ENCODE measurements at places on chromosomes 4 and X.

DNA sequence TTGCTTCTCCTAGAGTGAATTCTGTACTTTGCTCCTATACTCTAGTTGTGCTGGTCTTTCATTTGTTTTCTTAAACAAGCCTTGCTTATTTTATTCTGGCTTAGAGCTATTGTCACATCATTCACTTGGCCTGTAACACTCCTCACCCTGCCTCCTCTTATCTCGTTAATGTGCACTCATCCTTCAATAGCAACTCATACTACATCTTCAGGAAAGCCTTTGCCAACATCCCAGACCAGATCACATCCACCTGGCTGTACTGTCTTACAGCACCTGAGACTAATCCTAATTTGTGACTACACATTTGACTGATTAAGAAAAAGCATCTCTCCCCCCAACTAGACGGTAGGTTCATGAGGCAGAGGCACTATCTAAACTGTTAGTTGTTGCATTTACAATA lies 80.8 kb downstream of the SLC7A11 start:
- no peak for DNase-seq

DNA sequence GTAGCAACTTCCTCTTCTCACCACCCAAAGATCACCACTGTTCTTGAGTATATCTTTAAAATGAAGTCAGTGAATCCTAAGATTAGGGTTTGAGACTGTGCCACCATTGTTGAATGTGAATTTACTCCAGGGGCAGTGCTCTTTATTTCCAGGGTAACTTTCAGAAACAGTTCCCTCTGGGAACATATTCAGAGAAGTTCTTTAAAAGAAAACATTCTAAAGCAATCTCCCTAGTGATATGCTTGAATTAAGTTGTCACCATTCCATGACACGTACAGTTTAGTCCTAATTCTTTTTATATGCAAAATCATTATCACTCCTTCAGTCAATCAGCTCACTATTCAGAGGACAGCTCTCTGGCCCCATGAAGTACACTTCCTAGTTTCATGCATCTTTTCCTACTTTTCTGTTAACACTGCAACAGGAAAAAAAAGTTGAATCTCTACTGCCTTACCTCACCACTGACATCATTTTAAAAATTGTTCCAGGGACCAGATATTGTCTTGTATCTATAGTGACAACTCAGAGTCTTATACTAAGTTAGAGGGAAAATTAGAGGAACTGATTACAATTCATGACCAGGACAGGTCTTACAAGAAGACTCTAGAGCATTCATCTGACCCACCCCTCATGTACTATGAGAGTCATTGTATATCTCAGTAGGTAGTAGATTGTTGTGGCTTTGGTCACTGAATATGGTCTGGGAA lies 49.8 kb downstream of the PARM1 start:
- DNase-seq: no peak

- no peak for DNase-seq
Observed at GRCh38 chr4:134627366-134627765, 425.8 kb upstream of the PABPC4L start.

DNA sequence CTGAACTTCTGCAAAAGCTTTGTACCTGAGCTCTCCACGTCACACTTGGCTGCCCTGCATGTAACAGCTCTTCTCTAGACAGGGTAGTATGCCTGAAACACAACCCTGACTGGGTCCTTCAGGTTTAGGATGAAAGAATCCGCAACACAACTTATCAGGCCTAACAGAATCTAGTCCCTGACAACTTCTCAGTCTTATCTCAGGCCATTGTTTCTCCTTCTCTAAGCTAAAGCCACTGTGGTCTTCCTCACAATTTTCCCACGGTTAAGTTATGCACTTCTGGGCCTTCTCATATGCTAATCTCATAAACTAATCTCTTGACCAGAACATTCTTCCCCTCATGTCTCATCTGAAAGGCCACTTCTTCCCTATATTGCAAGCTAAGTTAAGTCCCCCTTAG lies 10.8 kb upstream of the TMPRSS11B start:
- DNase-seq: no peak

DNA sequence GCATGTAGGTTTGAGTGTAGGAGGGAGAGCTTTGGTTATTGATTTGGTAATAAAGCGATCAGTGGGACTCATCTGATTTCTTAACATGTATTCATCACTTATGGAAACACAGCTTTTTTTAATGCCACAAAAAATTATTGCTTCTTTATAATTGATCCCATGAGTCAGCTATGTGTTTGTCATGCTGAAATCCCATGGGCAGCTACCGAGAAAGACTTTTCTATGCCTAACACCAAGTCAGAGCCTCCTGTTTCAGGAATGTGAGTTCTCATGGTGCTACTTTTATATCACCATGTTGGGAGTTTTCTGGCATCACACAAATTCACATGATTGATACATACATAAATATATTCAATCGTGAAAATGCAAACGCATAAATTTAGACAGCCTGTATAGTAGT lies 165.7 kb downstream of the RAPGEF2 start:
- DNase-seq: no peak

DNA sequence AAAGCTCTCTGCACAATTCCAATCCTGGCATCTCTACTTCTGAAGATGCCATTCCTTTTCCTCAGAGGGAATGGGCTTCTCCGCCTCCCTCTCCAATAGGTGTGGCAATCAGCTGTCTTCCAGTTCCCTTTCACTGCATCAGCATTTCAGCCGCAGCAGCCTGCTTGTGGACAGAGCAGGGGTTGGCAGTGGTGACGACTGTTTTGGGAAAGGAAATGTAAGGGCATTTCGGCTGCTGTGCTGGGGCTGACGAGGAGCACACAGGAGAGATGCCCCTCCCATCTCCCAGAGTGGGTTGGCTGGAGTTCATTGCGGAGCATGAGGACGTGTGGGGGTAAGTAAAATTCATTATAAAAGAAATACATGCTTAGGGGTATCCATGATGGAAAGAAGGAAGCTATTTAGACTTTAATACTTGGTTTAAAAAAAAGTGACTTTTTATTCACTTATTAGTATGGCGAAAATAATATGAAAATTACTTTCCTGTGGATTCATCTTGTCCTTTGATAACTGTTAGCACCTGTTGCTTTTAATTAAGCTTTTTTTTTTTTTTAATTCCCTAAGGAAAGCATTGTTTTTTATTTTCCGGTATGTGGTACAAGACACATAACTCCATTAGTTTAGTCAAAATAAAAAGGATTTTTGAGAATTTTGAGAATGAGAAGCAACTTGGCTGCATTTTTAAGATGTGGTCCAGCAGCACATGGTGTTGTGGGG lies at the start of gene LIMCH1:
LIMCH1 (plus strand) TSS at position 141 of the 717 bp plus-strand sequence. CDS start 67,839 bp downstream, outside the sequence.
- DNase-seq: no peak

DNA sequence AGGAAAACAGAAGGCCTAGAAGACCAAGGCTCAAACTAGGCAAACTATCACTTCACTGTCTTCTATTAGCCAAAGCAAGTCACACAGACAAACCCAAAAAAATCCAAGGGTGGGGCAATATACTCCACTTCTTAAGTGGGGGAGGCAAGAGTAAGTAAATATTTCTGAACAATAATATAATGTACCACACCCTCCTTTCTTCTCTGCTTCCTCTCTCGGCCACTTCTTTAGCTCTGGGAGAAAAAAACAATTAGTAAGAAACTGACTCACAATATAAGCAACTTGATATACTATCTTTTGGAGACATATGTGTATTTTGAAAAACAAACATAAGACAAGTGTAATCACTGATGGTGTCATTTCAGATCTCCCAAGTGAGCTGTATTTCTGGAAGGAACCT lies 14.8 kb downstream of the DCAF8L1 start:
- no peak for DNase-seq

DNA sequence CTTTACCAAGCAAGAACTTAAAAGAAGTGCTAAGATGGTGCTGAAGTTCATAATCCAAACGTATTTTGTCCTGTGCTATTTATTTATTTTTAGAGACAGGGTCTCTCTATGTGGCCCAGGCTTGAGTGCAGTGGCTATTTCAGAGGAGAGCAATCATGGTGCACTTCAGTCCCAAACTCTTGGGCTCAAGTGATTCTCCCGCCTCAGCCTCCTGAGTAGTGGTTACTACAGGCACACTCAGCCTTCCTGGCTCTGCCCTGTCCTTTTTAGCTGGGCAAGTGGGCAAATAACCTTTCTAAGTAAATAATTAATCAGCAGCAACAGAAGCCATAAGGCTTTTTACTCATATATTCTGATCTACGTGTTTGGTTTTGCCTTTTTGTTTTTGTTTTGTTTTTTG lies 2.6 kb downstream of the NSD2 start:
- DNase-seq: no peak

DNA sequence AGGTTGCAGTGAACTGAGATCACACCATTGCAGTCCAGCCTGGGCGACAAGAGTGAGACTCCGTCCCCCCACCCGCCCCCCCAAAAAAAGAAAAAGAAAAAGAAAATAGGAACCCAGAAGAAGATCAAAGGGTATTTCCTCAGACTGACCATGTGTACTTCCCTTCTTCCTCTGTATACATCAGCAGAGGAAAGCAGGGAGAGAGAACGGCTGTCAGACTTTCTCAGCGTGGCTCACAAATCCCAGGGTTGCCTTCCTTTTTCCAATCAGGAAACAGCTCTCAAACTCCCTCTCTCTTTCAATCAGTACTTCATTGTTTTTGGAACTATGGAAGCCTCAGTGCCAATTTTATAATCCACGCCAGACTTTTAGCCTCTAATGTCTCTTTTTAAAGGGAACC lies 59.1 kb downstream of the CHRNA9 start:
- DNase-seq: no peak

- no peak for DNase-seq
Observed at GRCh38 chr4:168592676-168593075, 95.8 kb downstream of the PALLD start.

DNA sequence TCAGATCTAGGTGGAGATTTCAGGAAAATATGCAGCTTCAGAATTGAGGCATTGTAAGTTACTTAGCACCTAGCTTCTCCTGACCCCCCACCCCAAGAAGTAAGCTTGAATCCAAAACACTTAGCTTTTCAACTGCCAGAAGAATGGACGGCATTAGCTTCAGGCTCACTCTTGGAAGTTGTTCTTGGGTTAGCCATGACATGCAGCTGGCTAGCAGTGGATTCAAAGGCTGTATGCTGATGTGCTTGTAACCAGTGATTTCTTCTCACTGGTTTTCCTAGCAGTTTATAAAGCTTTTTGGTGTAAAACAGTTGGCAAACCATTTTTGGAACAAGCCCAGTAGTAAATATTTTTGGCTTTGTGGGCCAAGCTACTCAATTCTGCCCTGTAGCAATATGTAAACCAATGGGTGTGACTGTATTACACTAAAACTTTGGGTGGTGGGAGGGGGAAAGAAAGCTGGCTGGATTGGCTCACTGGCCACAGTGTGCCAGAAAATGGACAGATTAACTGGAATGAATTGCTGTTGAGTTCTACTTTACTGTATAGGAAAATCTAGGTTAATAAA lies 85.6 kb downstream of the SHROOM2 start:
- DNase-seq: no peak

GRCh38 chrX:112247714-112248113 lies 165.1 kb upstream of the TRPC5 start:
- no peak for DNase-seq

DNA sequence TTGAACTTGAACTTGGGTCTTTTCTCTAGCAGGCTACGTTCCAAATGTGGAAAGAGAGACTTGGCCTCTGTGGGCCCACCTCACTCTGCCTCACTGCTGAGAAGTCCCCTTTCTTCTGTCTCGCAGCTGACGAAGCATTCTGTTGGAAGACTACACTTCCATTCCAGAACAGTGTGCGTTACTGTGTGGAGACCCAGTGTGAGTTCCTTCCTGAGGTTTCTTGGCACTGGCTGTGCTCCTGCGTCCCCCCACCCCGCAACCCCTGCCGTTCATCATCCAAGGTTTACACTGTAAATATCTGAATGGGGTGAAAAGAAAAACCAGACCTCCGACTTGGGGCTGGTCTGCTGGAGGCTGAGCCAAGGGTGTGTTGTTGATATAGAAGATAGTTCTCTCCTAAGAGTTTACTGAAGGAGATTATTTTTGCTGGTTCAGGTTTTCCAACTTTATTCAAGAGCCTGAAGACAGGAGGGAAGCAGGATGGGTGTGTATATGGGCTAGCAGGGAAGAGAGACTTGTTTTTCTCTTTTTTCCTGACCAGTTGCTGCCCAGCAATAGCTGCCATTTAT lies 34.7 kb downstream of the NHSL2 start:
- no peak for DNase-seq

DNA sequence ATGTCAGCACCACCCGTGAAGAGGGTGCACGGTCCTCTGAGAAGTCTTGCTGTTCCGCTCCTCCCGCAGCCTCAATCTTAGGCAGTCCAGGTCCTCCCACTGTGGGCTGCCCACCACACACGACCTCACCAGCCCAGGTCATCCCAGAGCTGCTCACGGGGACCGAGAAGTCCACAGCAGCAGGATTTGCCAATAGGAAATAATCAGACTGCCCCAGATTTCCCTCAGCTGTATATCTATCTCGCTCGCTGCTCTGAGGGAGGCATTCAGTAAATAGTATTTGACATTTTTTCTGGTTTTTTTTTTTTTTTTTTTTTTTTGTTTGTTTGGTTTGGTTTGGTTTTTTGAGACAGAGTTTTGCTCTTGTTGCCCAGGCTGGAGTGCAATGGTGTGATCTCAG lies 83.8 kb downstream of the STOX2 start:
- DNase-seq: no peak

DNA sequence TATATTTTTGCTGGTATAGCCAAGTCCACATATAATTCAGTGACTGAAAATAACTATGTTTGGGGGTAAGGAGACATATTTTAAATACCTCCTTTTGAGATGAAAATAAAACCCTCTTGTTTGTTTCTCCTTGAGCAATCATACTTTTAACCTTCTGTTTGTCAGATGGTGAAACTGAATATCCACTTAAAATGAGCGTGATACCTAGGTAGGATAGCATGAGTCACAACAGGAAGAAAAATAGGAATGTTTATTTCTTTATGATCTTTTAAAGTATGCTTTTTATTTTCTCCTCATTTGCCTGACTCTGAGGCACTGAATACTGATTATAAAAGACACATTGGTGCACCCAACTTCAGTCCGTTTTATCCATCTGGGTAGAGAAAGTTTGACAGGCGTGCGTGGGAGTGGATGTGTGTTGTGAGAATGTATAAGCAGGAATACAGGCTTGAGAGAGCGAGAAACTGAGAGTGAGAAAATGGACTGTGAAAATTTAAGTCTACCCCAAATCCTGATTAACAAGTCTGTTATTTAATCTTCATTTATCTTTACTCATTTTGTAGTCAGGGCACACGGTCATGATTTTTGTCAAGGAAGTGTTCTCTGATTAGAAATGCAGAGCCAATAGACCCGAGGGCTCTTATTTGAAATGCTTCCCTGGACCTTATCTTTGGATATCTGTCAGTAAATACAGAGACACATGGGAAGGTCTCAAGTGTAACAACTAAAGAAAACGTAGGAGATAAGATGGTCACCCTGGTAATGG lies 62.1 kb upstream of the ANTXR2 start:
- DNase-seq: no peak

DNA sequence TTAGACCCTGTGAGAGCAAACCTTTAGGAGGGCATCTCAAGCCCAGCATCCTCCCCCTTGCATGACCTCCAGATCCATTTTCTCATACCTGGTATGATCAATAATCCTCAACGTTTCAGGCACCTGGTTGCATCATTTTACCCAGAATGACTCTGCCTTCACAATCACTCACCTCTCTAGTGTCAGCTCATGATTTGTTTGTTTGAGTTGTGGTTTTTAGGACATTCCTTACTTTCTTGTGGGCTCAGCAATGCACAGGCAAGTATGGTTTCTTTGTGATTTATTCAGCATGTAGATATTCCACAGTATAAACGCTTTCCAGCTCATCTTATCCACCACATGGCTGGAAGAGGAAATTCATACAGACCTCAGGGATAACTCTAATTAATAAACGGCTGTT lies 93.6 kb upstream of the CPEB2 start:
- DNase-seq: no peak

GRCh38 chr4:108473163-108473720 lies 147.1 kb upstream of the RPL34 start:
- DNase-seq: no peak
